Motor neuron (in vitro differentiated cells): ENCODE measurements at places on chromosomes 1 and 21. TPM values are rescaled to one million over a fixed set of nuclear protein-coding genes. Genes with fewer than 3 reads are reported as not detected.

CRYAA gene
- total RNA-seq = 0.23 and 0.33 TPM in 2 replicates

ASH1L gene
- total RNA-seq = 45.1 and 46.4 TPM in 2 replicates

NDUFS2 gene
- 150 and 163 TPM in 2 replicates for total RNA-seq

FAM151A gene
- not detected in 2 replicates for total RNA-seq

CRYBG2 gene
- 2.0 and 2.2 TPM in 2 replicates for total RNA-seq

KCNJ9 gene
- total RNA-seq = 3.9 and 4.1 TPM in 2 replicates
